ENCODE measurements at places on chromosomes 11 and 22. TPM values are rescaled to one million over a fixed set of nuclear protein-coding genes. Genes with fewer than 3 reads are reported as not detected.

The CCDC188 gene
- total RNA-seq = not detected

- no peak for DNase-seq
These were observed 137.4 kb downstream of the EHF start for GRCh38 chr11:34758262-34758661.

The TBC1D22A gene
- 22.7 TPM for total RNA-seq

DNA sequence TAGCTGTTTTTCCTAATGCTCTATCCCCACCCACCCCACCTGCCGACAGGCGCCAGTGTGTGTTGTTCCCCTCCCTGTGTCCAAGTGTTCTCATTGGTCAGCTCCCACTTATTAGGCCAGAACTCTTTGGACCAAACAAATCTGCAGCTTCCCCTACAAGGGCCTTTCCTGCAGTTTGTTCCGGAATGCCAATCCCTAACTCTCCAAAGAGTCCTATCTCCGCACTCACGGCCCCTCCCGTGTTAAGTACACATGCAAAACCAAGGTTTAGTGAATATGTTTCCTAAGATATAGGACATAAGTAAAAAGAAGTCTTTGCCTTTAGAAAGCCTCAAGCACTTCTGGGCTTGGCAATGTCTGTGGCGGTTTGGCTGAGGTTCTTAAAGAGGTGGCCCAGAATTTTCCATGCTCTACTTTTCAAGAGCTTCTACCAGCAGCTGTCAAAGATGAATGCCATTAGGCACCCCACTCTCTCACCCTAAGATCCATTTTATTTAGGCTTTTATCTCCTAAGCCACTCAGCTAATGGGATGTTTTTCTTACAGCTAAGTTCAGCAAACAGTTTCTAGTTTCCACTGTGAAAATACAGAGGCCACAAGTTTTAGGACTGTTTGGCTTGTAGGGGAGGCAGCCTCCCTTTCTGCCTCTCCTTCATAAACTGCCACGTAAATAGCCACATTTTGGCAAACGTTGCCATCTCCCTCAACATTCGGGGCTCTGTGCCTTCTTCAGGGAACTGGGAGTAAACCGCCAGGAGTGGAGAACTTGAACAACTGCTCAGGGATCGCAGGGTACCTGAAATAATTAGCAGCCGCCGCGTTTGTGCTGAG, 1.6 kb downstream of the CD59 start:
- DNase-seq = no peak

The CADM1 gene
- total RNA-seq = 21.3 TPM

- DNase-seq = no peak
These were observed 285.8 kb downstream of the SOX6 start for GRCh38 chr11:16070573-16070972.

The EXPH5 gene
- total RNA-seq = 6.8 TPM

The OSM gene
- not detected for total RNA-seq

- no peak for DNase-seq
These were observed 11.2 kb downstream of the BARX2 start for GRCh38 chr11:129386795-129387397.
